ENCODE measurements at places on chromosomes 3 and 15.

- no peak for DNase-seq
These were observed 2.0 kb downstream of the IFRD2 start for GRCh38 chr3:50290161-50290641.

- DNase-seq, result no peak
These were observed 235.5 kb downstream of the PTPRG start for GRCh38 chr3:61796911-61797310.

DNA sequence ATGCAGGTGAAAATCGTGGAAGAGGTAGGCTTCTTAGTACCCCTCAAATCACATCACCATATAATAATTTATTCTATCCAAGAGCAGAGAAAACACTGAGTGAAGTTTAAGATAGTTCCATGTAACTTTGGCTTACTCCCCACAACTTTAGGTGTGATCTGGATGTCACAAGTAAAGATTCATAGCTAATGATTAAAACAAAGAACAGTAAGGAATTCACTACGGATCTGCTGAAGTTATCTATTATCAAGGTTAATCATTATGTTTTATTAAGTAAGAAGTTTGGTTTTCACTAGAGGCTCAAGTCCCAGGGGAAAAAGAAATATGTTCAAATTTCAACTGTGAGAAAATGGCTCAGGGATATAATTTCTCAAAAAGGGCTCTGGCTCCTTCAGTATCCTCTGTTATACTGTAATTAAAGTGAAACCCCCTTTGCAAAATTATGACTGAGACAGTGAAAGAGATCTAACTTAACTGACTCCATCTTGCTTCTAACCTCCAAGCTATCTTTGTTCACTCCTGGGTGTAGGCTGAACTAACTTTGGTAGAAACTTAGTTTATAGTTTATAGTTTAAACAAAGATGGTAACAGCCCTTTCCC lies 17.1 kb downstream of the CD80 start:
- DNase-seq, result no peak

DNA sequence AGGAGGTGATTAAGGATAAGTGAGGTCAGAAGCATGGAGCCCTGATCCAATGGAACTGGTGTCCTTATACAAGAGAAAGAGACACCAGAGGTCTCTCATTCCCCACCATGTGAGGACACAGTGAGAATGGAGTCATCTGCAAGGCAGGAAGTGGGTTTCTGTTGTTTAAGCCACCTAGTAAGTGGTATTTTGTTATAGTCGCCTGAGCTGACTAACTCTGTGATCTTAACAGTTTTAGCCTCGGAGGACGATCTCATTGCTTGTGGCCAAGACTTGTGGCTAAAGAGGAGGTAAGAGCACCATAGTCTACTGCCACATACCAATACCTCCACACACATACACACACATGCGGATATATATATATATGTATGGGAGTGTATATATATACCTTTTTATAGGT lies 73.8 kb downstream of the MCTP2 start:
- no peak for DNase-seq

GRCh38 chr15:36271048-36271447 lies 308.4 kb upstream of the CDIN1 start:
- no peak for DNase-seq

DNA sequence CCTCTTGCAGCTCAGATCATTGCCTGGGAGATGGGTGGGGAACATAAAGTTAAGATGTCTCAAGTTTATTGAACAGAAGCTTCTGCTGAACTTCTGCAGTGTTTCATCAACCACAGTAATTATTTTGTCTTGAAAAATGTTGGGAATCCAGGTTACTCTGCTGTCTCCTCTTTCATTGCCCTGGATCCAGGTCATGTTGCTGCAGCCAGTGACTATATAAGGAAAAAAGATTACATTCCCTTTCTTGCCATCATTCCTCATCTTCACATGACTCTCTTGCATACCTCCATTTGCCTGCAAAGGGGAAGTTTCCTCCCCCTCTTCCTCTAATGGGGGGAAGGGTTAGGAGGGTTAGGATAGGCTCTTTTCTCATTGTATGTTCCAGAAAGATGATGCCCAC lies 15.1 kb downstream of the GMNC start:
- no peak for DNase-seq

DNA sequence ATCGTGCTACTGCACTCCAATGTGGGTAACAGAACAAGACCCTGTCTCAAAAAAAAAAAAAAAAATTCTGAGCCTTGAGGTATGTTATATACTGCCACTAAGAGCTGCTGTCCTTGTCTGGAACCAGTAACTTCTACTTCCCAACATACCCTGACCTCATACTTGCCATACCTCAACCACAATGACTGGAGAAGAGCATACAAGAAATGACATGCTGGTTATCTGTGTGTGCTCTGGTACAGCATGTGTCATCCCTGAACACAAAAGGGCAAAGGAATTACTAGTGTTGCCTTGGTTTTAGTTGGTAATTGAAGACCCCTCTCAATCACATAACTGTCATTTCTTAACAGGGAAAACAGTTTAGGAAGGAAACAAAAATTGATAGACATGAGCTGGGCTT lies 54.5 kb downstream of the MRPS25 start:
- DNase-seq, result no peak
